ENCODE measurements at places on chromosomes 16 and 17. TPM values are rescaled to one million over a fixed set of nuclear protein-coding genes. Genes with fewer than 3 reads are reported as not detected.

Gene ZG16B
- 1.3 TPM for total RNA-seq

Gene KRT9
- not detected for total RNA-seq

Gene EIF4A3
- total RNA-seq: 211 TPM

Gene GRB7
- total RNA-seq: 2.8 TPM

Gene MTHFSD
- 10.0 TPM for total RNA-seq

Gene WFIKKN1
- 0.19 TPM for total RNA-seq

Gene KRT13
- total RNA-seq: 0.36 TPM

Gene PPL
- 5.4 TPM for total RNA-seq

Gene PCGF2
- 53.9 TPM for total RNA-seq

Gene KRT32
- total RNA-seq: not detected

Gene FOXC2
- total RNA-seq: 1.8 TPM

Gene NACA2
- not detected for total RNA-seq

Gene ITGA2B
- 1.2 TPM for total RNA-seq

Gene MPP3
- 15.7 TPM for total RNA-seq

Gene KRTAP9-8
- not detected for total RNA-seq

Gene PRR29
- total RNA-seq: 0.51 TPM

Gene SCNN1G
- total RNA-seq: 0.27 TPM

Gene SYNGR3
- 5.5 TPM for total RNA-seq

Gene KRTAP4-7
- not detected for total RNA-seq

Gene BHLHA9
- total RNA-seq: not detected

Gene NPIPA7
- total RNA-seq: 8.9 TPM

Gene ABCC3
- 123 TPM for total RNA-seq

Gene MYADML2
- total RNA-seq: not detected

Gene HNF1B
- 25.3 TPM for total RNA-seq

Gene SBK1
- 0.22 TPM for total RNA-seq

Gene TMEM88
- 0.23 TPM for total RNA-seq

Gene PHF12
- 28.3 TPM for total RNA-seq

Gene YBX2
- total RNA-seq: 0.52 TPM

Gene PRSS27
- 1.1 TPM for total RNA-seq

Gene PPP4C
- 145 TPM for total RNA-seq

Gene ALOX12B
- 1.8 TPM for total RNA-seq

Gene KRTAP4-9
- total RNA-seq: not detected

Gene HES7
- total RNA-seq: 2.6 TPM

Gene TVP23A
- total RNA-seq: 0.03 TPM

Gene TPSAB1
- total RNA-seq: not detected

Gene PPP1R27
- not detected for total RNA-seq

Gene SAMD14
- total RNA-seq: 0.68 TPM

Gene POLR3K
- total RNA-seq: 35.1 TPM

Gene CLEC10A
- total RNA-seq: not detected

Gene RNF112
- total RNA-seq: 0.45 TPM

Gene RTN4RL1
- 11.2 TPM for total RNA-seq

Gene CLEC16A
- total RNA-seq: 9.3 TPM

Gene ODF4
- total RNA-seq: not detected

Gene IKZF3
- total RNA-seq: not detected

Gene MYH2
- total RNA-seq: not detected

Gene ASIC2
- 2.2 TPM for total RNA-seq

Gene CLEC18C
- not detected for total RNA-seq

Gene FMNL1
- 36.1 TPM for total RNA-seq

Gene CCL8
- not detected for total RNA-seq

Gene CES5A
- total RNA-seq: not detected

Data from A549 treated with GW870086 at 1 μM for 4 hours (cell line).